Lung (tissue), 17 donors: ENCODE measurements at places on chromosomes 7 and 10. TPM values are rescaled to one million over a fixed set of nuclear protein-coding genes. Genes with fewer than 3 reads are reported as not detected.

DNA sequence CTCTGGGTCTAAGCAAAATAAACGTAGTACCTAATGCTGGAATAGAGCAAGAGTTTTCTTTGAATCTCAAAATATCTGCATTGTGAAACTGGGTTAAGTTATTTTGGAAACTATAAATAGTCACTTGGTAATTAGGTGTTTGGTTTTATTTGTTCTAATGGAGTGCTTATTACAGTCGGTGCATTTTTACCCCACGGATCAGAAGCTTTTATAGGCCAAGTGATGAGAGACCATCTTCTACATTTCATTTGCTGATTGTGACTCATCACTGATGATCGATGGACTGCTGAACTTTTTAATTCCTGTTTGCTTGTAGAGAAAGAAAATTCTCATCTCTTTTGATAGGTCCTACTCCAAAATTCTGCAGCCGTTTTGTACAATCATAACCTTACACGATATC is 28.2 kb downstream of the MGMT start:
- peak; percentile 60 for DNase-seq

DNA sequence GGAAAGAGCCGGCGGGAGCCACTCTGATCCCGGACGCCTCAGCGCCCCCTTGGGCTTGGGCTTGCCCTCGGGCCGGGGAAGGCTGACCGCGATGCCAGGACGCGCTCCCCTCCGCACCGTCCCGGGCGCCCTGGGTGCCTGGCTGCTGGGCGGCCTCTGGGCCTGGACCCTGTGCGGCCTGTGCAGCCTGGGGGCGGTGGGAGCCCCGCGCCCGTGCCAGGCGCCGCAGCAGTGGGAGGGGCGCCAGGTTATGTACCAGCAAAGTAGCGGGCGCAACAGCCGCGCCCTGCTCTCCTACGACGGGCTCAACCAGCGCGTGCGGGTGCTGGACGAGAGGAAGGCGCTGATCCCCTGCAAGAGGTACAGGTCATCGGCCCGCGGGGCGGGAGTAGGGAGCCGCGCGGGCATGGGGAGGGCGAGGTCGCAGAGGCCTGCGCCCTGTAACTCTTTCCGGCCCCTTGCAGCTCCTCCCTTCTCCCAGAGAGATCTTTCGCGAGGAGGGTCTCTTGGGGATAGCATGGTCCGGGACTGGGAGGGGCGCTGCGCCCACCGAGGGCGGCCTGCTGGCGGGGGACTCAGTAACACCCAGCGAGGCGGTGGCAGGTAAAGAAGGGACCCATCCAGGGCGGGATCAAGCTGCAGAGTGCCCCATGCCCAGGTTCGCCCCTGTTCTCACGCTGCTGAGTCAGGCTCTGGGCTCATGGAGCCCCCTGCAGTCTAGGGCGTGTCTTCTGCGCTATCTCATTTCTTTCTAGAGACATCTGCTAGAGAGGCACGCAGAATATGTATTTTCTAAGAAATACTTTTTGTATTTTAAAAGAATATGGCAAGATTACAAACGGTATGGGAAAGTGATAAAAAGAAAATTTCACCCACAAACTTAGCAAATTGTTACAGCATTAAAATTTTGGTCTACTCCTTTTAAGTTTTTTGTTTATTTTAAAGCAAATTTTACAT is 687 bp downstream of the EPDR1 start:
- peak; percentile 72 for DNase-seq

- no peak for DNase-seq
Observed at GRCh38 chr10:16440396-16441133, 3.8 kb downstream of the PTER start.

GRCh38 chr10:13673156-13673555 is 86.4 kb downstream of the PRPF18 start:
- peak; percentile 74 for DNase-seq

- DNase-seq: no peak
Observed at GRCh38 chr7:22783421-22783820, 39.2 kb downstream of the TOMM7 start.

- DNase-seq: no peak
Observed at GRCh38 chr10:22333167-22333974, 11.9 kb upstream of the SPAG6 start.

DNA sequence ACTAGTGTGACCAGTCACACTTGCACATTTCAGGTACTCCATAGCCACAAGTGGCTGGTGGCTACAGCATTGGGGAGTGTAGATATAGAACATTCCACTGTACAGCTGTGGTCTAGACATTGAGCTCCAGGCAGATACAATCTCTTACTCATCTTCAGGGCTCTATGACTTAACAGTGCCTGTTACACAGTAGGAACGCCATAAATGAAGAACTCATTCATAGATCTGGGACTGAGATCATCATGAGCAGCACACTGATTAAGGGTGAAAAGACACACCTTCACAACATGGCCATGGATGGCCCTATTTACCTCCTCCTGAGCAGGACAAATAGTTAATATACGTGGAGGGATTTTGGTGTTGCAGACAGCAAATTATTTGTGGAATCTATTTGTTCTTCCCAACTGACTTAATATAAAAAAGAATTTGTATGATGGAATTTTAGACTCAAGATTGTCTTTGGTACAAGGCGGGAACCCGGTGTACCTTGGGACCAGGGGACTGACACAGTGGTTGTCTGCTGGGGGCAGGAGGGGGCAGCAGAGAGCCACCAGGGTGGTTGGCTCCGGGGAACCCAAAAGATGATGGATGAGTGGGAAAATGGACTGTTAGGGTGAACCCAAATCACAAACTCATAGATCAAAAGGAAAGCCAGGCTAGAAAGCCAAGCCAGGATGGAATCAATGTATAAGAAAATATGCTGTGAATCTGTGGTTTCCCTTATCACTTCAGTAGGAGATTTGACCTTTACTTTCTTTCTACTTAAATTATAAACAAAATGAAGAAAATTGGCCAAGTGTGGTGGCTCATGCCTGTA is 24.3 kb upstream of the CPA2 start:
- peak; percentile 27 for DNase-seq

DNA sequence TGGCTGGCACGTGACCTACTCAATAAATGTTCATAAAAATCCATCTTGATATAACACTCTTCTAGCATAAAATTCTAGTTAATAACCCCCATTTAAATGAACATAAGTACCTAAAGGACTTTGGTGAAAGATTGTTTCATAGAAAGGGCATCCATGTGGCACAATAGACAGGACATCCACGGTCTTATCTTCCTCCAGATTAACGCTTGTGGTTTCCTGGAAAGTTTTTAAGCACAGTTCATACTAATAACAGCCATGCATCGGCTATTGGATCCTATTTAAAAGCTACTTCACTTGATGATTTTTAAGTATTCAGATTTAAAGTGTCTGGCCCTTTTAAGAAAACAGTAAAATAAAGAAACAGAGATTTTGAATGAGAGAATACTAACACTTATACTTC is 288.3 kb downstream of the AHR start:
- DNase-seq: no peak

GRCh38 chr7:5428478-5429252 is 5.0 kb upstream of the TNRC18 start:
- DNase-seq: peak; percentile 91

DNA sequence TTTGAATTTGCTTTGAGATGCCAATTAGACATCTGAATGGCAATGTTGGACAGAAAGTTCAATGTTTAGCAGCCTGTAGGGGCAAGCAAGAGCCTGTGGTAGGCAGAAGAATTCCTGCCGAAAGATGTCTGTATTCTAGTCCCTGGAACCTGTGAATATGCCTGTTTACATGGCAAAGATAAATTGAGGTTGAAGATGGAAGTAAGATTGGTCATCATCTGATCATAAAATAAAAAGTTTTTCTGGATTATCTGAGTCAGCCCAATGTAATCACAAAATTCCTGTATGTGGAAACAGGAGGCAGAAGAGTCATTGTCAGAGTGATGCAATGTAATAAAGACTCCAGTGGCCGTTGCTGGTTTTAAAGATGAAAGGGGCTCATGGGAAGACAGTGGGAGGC is 430.5 kb downstream of the MDFIC start:
- DNase-seq: no peak

- DNase-seq: no peak
Observed at GRCh38 chr10:31242902-31243301, 76.1 kb upstream of the ZEB1 start.

GRCh38 chr10:126475074-126475691 is 86.9 kb upstream of the ADAM12 start:
- no peak for DNase-seq

DNA sequence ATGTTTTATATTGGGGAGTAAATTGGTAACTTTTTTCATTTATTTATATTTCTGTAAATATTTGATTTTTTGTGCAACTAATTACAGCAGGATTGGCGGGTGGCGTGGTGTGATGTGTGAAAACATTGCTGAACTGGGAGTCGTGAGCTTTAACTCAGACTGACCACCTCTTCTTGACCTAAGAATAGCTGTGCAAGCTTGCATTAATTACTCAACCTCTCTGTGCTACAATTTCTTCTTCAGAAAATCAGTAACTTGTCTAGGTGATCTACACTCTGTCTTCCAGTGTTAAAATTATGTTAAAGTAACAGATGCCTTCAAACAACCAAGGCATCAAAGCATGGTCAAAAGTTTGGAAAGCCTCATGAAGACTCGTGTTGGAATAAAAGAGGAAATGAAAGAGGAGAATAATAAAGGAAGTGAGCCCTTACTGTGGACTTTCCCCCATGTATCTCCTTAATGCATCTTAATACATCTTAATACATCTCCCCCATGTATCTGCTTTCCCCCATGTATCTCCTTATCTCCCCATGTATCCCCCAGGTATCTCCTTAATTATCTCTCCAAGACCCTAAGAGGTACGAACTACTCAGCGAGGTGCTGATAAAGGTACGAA is 71.2 kb downstream of the SVIL start:
- no peak for DNase-seq

DNA sequence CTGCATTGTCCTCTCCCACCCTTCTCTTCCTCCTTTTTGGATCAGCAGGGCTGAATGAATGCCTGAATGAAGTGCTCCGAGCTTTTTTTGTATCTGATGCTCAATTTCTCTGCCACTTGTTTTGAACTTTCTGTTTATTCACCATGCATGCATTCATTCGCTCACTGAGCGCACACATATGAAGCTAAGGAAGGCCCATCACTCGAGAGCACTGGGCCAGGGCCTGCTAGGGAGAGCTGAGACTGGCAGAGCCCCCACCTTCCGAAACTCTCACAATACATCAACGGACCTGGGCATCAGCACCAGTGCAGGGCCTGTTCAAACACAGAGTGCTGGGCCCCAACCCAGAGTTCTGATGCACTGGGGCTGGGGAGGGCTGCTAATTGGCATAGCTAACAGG is 45.7 kb downstream of the RPS24 start:
- no peak for DNase-seq

GRCh38 chr7:3575753-3576531 is 274.9 kb downstream of the SDK1 start:
- DNase-seq: no peak

GRCh38 chr7:73343671-73344380 is 15.9 kb downstream of the FKBP6 start:
- DNase-seq: no peak

DNA sequence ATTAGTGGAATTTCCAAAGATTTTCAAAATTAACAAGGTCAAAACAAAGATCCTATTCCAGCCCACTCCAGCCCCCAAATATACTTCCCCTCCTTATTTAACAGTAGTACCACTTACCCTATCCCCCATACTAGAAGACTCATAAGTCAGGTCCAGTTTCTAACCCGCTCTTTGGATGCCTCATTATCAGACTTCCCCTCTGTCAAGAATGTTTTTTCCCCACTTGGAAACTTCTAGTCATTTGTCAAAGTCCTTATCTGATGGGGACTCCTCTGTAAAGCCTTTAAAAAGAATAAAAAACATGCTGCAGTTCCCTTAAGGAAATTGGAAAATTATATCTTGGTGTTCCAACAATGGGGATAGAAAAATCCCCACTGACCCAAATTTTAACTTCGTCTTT is 70.1 kb downstream of the IMMP2L start:
- no peak for DNase-seq

GRCh38 chr7:73969991-73970390 is 58.0 kb upstream of the ELN start:
- no peak for DNase-seq

Gene LFNG
- total RNA-seq: 47.6 TPM

Gene TCF7L2
- total RNA-seq: 30.0 TPM

Gene PIK3AP1
- total RNA-seq: 24.0 TPM

Gene ASB10
- total RNA-seq: not detected

Gene PNLIPRP3
- total RNA-seq: not detected

Gene OR13A1
- 0.31 TPM for total RNA-seq

Gene ZP3
- 0.74 TPM for total RNA-seq

Gene CPVL
- 16.6 TPM for total RNA-seq

Gene CYP3A7
- total RNA-seq: 0.71 TPM
